ENCODE measurements at places on chromosomes 12 and 14.

GRCh38 chr12:89350630-89351488, 1.4 kb downstream of the DUSP6 start:
- DNase-seq = no peak

DNA sequence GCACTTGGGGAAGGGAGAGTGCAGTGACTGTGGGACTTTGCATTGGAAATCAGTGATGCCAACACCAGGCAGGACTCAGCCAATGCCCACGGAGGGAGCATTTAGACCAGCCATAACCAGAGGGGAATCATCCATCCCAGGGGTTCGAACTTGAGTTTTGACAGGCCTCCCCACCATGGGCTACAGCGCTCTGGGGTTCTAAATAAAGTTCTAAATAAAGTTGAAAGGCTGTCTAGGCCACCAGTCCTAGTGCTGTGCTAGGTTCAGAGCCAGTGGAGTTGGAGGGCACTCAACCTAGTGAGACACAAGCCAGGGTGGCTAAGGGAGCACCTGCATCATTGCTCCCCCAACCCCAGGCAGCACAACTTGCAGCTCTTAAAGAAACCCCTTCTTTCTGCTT, 82.0 kb upstream of the SLC38A4 start:
- DNase-seq = no peak

GRCh38 chr12:124968656-124969055, 20.3 kb downstream of the DHX37 start:
- DNase-seq = no peak

GRCh38 chr14:89811954-89812575, 142.5 kb downstream of the EFCAB11 start:
- no peak for DNase-seq

DNA sequence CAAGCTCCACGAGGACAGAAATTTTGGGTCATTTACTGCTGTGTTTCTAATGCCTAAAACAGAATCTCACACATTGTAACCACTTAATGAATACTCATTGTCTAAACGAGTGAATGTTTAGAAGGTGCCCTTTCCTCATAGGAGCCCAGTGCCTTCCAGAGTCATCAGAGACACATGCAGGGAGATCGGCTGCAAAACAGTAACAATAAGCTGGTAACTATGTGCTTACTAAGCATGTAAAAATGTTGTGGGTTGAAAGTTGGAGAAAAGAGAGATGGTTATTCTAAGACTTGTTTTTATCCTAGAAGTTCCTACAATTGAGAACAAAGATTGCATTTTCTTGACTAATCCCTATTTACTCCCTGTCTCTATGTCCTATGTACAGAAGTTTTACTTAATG, 7.4 kb downstream of the TESPA1 start:
- DNase-seq = no peak

- DNase-seq = no peak
These were observed 13.1 kb upstream of the RPH3A start for GRCh38 chr12:112778400-112778799.

DNA sequence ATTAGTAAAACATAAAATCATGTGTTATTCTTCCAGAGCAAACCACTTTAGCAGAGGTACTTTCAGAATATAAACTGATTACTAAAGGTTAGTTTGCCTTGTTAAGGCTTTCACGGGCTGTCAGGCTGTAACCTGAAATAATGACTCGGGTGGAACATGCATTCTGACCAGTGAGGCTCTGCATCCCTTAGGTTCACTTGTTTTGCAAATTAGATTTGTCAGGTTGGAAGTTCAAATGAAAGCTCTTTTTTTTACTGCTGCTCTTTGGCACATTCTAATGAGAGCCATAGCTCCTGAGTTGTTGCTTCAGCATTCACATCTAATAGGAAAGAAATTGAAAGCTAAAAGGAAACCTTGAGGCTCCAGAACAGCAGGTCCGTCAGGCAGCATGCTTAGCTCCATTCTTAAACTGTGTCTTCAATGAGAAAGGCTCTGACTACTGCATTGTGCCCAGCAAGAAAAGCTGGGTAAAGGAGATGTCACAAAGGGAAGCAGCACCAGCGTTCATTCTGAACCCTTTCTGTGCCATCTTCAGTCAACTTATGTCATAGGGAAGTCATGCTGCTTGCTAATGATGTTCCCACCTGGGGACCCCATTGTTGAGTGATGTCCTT, 445.5 kb upstream of the FBXO33 start:
- DNase-seq = no peak

GRCh38 chr14:69317102-69317755, 57.3 kb downstream of the GALNT16 start:
- no peak for DNase-seq

- DNase-seq = no peak
These were observed 25.1 kb downstream of the LRTM2 start for GRCh38 chr12:1845427-1845826.

DNA sequence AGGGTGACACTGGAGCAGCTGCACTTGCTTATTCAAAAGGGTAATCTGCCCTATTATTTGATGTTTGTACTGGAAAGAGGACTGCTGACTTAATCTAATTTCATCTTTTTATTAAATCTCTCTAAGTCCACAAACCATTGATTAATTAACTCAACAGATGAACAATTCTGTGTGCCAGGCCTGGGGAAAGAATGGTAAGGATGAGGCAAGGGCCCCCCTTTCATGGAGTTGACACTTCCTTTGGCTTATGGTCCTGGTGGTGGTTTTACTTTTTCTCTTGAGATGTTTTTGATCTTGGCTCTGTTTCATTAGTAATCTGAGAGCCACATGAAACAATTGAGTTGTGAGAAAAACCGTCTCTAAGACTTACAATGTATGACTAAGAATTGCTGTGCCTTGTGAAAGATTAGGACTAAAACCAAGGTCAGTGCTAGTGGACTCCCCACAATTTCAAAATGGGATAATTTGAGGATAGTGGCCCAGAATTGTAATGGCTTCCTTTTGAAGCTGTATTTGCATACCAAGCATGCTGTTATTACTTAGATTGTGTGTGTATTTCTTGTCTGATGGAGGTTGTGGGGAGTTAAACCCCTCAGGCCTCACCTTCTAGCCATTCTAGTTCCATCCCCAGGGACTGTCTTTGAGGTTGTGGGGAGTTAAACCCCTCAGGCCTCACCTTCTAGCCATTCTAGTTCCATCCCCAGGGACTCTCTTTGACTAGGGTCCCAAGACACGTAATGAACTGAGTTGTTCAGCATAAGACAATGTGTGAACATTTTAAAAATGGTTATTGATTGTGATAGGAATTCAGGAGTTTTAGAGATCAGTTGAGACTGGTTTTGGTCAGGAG, 52.5 kb upstream of the EVL start:
- DNase-seq = no peak

- DNase-seq = no peak
These were observed 14.9 kb upstream of the FIGNL2 start for GRCh38 chr12:51863363-51863932.

- DNase-seq = no peak
These were observed 45.6 kb downstream of the PITPNM2 start for GRCh38 chr12:123105211-123105826.

DNA sequence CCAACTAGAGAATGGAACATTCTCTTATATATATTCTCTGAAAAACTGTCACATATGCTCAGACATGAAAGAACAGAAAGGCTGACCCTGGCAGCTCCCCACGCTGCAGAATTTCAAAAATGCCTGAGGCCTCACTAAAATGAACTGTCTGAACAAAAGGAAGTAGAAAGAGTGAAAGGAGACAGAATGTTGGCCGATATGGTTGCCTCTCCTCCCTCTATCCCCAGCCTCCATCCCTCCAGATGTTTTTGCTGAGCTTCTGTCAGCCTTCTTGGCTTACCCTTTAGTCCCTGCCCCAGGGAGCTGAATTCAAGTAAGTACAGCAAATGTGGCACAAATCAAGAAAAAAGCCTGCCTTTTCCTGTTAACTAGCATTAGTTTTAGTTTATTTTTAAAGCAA, 6.9 kb downstream of the SMCO2 start:
- no peak for DNase-seq

DNA sequence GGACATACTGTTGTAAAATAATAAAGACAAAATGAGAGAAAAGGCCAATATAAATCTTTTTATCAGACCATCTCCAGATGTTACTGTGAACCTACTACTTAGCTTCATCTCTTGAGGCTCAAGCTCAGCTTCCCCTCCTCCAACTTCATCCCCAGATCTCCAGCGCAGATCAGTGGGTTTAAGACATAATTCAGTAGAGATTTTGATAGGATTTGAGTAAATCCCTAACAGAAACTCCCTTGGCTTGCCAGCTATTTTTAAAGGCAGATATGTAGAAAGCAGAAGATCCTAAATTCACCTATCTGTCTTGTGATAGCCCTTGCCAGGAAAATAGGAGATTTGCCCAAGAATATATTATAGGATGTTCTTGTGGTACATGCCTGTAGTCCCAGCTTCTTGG, 236.7 kb downstream of the FBXL14 start:
- DNase-seq = no peak

DNA sequence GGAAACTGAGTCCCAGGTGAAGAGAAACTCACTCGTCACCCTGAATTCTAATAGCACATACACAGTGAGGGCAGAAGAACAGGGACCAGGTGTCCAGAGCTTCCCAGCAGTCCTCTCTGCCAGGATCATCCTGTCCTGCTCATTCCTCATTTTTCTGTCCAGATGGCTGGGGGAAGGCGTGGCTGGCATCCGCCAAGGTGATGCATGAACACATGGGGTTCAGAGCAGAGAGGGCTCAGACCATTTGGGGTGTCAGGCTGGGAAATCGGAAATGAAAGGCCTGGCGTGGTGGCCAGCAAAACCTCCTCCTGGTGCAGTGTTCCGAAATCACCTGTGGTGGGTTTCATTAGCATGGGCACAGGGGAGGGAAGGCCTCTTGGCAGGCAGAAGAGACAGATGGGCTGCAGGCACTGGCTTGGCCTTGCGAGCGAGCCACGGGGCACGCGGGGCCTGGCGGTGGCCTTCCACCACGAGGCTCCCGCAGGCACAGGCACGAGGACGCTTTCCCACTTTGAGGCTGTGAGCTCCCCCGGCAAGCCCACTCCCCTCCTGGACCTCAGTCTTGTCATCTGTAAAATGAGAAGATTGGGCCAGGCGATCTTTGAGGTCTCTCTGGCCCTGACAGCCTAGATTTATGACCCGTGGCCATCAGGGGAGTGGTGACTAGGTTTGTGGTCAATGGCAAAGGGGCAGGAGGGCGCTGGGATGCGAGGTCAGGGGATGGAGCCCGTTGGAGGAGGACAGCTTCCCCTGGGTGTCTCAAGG, 68.5 kb downstream of the TSPAN9 start:
- DNase-seq = no peak

DNA sequence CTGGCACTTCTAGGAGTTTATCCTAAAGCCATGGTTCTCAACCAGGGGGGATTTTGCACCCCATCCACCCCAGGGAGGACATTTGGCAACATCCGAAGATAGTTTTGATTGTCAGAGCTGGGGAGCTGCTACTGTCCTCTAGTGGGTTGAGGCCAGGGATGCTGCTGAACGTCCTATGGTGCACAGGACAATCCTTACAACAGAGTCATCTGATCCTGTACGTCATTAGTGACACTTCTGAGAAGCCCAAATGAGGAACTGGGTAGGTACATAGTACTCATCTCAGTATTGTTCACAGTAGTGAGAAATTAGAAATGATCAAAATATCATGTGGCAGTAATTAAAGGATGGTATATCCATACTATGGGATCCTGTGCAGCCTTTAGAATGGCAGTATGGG, 185.1 kb downstream of the CHST11 start:
- DNase-seq = no peak

- DNase-seq = no peak
These were observed 25.7 kb downstream of the SOAT2 start for GRCh38 chr12:53128780-53129569.

DNA sequence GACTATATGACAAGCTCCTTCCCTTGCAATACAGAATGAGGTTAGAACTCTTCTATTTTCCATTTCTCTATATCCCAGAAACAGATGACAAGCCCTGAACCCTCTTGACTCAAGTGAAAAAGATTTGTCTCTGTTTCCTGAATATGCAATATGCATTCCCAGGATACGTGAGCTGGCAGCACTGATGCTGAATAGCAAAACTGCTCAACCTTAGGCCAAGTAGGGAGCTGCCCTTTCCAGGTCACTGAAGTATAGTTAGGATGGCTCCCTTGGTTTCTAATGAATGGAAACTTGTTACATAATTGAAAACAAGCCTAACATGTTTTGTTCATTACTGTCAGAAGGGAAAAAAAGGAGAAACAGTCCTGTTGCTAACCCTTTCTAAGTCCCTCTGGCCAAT, 47.9 kb upstream of the PLEKHG7 start:
- no peak for DNase-seq

- no peak for DNase-seq
These were observed 8.0 kb downstream of the SCNN1A start for GRCh38 chr12:6367065-6367968.

DNA sequence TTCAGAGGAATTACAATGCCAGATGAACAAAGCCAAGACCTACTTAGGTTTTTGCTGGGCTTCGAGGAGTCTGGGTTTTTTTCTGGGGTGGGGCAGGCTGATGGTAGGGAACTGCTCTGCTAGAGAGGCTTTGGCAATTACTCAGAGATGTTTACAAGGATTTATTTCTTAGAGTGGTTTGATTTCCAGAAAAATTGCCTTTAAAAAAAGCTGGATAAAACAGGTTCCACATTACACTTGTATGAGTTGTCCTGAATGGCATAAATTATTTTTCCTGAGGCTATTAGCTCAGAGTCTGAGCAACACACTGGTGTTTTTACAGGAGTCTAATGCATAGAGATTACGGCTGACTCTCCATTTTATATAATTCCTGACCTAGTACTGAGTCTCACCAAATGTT, 118.5 kb upstream of the FRMD6 start:
- no peak for DNase-seq

Measured in NCI-H526 treated with DMSO at 0.1 percent for 48 hours (cell line).